Neural progenitor cell (in vitro differentiated cells): ENCODE measurements at places on chromosomes 5 and 9.

- no peak for DNase-seq
Measured at GRCh38 chr5:91978221-91978882, 595.2 kb upstream of the ARRDC3 start.

- DNase-seq = no peak
Measured at GRCh38 chr9:81292056-81292805, 397.1 kb downstream of the TLE1 start.

DNA sequence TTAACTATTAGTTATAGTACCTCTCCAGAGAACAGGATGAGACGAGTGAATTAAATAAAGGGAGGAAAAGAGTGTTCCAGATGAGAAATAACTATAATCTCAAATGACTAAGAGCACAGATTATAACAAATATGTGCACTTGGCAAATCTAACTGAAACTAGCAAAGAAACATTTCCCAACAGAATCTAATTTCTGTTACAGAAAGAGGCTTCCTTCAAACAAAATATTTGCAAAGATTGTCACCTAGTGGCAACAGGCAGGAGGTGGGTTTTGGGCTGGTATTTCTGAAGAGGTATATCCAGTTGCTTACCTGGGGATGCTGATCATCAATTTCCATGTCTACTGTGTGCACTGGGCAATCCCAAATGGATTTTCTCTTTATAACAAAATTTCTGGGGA is 5.6 kb upstream of the SPDL1 start:
- peak; percentile 34 for DNase-seq

DNA sequence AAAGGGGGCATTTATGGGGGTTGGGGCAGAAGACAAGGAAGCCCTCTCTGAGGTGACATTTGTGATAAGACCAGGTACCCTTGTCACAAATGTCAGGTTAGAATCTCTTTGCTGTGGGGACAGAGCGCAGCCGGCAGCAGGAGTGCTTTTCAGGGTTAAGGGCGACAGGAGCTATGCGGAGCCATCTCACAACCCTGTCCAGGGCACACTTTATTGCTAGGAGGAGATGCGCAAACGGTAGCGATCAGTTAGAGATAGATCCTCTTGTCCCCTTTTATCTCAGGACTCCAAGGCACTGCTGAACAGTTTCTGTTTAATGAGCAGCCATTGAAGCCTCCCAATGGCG is 438 bp upstream of the LAMC3 start:
- no peak for DNase-seq

- DNase-seq = peak; percentile 80
Measured at GRCh38 chr9:17578911-17579793, at the start of gene SH3GL2. Gene SH3GL2, plus strand, starts transcription at chr9:17579066.

DNA sequence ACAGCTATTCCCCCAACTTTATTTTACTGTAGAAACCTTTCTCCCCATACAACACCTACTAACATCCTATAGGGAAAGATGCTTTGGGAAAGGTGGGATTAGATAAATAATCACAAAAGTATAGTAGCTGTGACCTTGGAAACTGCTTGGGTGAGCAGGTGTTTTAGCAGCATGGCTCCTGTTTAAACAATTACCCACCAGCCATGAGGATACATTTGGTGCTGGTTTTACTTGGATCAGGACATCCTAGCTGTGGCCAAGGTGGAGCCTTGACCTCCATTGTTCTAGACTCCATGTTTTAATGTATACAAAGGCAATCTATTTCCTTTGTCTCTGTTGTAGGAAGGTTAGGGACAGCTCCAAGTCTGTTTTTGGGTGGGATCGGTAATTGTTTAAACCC is 56.8 kb upstream of the ALDH1B1 start:
- DNase-seq = no peak

- no peak for DNase-seq
Measured at GRCh38 chr9:93326056-93326455, 125.4 kb upstream of the FAM120A start.

- no peak for DNase-seq
Measured at GRCh38 chr5:88183255-88183654, 85.4 kb downstream of the TMEM161B start.

GRCh38 chr5:158876263-158876942 is 223.3 kb downstream of the EBF1 start:
- no peak for DNase-seq

DNA sequence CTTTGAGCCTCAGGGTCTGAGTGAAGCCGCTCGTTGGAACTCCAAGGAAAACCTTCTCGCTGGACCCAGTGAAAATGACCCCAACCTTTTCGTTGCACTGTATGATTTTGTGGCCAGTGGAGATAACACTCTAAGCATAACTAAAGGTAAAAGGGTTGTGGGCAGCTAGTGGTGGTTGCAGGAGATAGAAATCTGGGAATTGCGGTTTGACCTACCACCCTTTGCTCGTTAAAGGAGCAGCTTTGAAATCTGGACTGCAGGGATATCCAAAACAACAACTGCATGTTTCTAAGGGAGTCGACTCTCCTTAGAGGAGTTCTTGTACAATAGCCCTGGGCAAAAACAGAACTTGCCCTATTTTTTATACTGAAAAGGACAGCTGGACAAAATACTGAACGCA is 19.0 kb downstream of the ABL1 start:
- no peak for DNase-seq

GRCh38 chr5:113293068-113293974 is 141.5 kb downstream of the TSSK1B start:
- DNase-seq = peak; percentile 57
